ENCODE measurements at places on chromosomes 4 and X.

DNA sequence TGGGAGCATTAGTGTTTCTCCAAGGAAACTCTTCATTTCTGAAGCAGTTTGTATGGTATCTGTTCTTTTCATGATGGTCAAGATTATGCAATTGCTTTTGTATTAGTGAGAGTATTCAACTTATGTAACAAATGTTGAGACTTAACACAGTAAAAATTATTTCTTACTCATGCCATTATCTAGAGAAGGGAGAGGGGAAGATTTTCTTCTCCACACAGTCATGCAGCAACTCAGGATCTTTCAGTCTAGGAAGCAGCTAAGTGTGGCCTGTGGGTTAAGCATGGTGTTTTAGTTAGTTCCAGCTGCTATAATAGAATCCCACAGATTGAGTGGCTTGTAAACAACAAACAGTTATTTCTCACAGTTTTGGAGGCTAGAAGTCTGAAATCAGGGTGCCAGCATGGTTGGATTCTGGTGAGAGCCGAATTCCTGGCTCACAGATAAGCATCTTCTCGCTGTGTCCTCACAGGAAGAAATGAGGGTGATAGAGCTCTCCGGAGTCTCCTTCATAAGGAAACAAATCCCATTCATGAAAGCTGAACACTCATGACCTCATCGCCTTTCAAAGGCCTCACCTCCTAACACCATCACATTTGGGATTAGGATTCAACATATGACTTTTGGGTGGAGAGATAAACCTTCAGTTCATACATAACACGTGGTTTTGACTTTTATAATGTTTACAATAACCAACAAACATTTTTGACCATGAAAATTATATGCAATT, 101.2 kb downstream of the FRMPD4 start:
- no peak for DNase-seq

- DNase-seq = no peak
Measured at GRCh38 chr4:25310803-25311166, 1.8 kb upstream of the ZCCHC4 start.

- no peak for DNase-seq
Measured at GRCh38 chr4:100525686-100526085, 7.9 kb upstream of the EMCN start.

DNA sequence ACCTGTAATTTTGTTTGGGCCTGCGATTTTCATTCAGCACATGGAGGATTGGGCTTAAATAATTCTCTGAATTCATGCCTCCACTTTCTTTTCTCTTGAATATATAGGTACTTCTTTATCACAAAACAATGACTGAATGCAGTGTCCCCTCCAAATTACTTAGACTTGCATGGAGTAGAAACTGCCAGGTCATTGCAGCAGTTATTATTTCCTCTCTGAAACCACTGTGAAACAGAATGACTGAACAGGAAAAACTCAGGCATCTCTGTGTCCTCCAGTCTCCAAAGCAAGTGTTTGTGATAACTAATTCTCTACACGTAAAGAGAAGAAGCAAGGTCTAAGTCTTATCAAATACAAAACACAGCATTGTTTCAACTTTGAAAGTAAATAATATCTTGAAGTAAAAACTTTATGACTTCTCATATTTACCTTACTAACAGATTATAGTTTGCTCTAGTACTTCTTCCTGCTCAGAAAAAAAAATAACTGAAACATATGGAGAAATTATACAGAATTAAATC, 144.5 kb upstream of the DIAPH2 start:
- no peak for DNase-seq

GRCh38 chrX:13698432-13698831, 9.5 kb downstream of the RAB9A start:
- no peak for DNase-seq

GRCh38 chr4:6112606-6113290, 87.6 kb downstream of the JAKMIP1 start:
- DNase-seq = no peak

GRCh38 chr4:82352825-82353366, 20.9 kb downstream of the HNRNPD start:
- no peak for DNase-seq

GRCh38 chrX:12308420-12308819, 170.1 kb downstream of the FRMPD4 start:
- DNase-seq = no peak

DNA sequence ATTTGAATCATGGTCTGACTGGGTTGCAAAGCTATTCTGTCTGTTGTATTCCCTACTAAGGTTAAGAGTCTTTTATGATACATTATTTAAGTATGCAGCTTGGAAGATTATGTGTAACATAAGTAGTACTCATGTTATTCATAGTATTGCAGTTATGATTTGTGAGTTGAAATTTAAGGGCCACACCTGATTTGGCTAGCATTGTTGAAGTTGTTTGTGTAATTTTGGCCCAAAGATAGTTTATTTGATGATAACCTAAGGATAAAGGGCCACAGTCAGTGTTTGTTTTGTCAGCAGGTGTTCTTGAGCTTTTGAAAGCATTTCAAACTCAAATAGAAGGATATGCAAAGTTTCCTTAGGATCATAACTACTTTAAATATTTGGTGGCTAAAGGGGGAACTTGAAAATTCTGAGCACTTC, 38.9 kb downstream of the NUDT9 start:
- DNase-seq = no peak

DNA sequence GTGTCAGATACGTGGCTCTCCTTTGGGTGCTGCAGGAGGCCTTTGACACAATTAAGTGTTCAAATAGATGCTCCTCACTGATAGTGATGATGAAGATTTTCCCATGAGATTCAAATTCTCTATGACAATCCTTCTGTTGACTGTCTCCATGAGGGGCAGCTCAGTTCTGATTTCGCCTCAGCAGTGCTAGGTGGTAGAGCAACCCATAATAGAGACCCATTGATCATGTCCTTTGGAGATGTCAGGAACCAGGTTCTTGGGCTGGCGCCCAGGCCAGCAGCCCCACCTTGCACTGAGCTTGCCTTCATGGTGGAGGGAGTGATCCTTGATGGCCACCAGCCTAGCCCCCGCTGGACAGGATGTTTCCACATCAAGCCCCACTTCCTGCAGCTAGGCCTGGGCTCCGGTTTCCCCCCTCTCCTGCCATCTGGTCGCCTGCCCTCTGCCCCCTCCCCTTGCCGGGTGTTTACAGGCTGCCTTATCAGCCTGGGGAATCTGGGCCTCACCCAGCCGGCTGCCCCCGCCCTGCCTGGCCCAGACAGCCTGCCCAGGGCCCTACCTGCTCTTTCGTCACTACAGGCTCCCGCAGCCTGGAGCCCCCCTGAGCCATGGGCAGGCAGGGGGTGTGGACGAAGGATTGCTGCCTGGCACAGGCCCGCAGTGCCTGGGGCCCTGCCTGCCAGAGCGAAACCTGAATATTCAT, 12.6 kb downstream of the ELF4 start:
- no peak for DNase-seq
